Sigmoid colon (tissue), 7 donors: ENCODE measurements at places on chromosomes 1 and 21.

DNA sequence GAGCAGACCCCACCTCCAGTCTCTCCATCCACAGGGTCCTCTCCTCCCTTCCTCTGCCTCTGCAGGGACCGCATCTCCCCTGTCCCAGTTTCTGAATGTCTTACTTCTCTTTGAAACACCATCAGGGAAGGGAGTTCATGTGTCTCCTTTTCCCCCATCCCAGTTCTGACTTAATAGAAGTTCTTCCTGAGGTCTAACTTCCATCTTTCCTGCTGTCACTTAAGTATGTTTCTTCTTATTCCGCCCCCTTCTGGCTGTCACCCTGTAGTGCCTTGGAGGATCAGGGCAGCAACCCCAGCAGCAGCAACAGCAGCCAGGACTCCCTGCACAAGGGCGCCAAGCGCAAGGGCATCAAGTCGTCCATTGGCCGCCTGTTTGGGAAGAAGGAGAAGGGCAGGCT, 29.3 kb downstream of the MYOG start:
- no peak overlapping the region for H3K27ac ChIP-seq
- DNase-seq: no peak
- H3K36me3 ChIP-seq: no peaks in the 10 kb centered on the region

DNA sequence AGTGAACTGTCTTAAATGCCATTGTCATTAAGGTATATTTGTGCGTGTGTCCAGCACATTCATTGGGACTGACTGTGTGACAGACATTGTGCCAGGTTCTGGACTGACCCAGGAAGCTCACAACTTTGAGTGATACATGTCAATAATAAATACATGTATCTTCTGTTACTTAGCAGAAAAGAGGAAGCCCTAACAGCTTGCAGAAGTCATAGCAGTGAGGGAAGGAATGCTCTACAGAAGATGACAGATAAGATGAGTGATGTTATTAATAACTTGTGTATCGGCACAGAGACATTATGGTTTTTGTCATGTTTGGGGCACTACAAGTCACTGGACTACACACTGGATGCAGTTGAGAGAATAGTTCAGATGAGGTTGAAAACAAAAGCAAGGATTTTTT, 1.2 kb upstream of the SRSF11 start:
- peaks cover 38% of the 10 kb centered on the region for H3K36me3 ChIP-seq
- H3K27ac ChIP-seq: no peak overlapping the region
- no peak overlapping the region for H3K4me3 ChIP-seq
- DNase-seq: no peak
- no peaks in the 10 kb centered on the region for H3K27me3 ChIP-seq

GRCh38 chr1:54971317-54971791, 9.1 kb upstream of the TMEM61 start:
- H3K27ac ChIP-seq: no peak overlapping the region
- H3K4me3 ChIP-seq: no peak overlapping the region
- H3K36me3 ChIP-seq: no peaks in the 10 kb centered on the region
- no peak for DNase-seq
- H3K4me1 ChIP-seq: peaks cover 12% of the 10 kb centered on the region

GRCh38 chr1:69569175-69569541, 1.4 kb downstream of the LRRC7 start:
- DNase-seq: no peak
- H3K27me3 ChIP-seq: peaks cover 33% of the 10 kb centered on the region
- H3K27ac ChIP-seq: no peak overlapping the region
- no peaks in the 10 kb centered on the region for H3K36me3 ChIP-seq

DNA sequence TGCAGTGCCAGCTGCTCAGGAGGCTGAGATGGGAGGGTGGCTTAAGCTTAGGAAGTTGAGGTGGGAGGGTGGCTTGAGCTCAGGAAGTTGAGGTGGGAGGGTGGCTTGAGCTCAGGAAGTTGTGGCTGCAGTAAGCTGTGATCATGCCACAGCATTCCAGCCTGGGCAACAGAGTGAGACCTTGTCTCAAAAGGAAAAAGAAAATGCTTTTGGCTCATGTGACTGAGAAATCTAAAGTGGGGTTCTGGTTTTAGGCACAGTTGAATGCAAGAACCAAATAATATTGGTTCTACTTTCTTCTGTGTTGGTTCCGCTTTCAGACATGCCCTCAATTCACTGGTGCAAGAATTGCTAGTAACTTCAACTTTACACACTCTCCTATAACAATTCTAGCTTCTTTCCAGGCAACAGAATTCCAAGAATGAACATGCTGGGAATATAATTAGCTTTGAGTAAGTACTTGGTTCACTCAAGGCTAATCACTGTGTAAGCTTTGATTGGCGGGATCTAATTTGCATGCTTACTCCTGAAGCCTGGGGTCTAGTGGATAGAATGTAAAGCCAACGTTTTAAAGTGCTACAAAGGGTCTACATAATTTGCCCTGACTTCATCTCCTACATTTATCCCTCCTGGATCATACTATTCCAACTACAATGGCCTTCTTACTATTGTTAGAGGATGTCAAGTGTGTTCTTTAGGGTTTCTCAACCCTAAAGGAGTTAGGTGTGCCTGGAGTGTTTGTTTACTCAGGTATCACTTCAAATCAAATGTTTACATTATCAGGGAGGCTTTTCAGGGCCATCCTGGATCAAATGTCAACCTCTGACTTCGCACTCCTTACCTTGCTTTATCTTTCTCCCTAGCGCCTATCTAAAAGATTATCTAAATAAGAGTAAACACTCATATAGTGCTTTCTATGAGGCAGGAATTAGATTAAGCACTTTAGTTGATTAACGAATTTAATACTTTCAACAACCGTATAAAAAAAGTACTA, 115.1 kb downstream of the SLC16A1 start:
- H3K27me3 ChIP-seq: no peaks in the 10 kb centered on the region
- H3K27ac ChIP-seq: no peak overlapping the region
- H3K4me1 ChIP-seq: no peaks in the 10 kb centered on the region
- no peaks in the 10 kb centered on the region for H3K36me3 ChIP-seq
- H3K4me3 ChIP-seq: no peak overlapping the region

DNA sequence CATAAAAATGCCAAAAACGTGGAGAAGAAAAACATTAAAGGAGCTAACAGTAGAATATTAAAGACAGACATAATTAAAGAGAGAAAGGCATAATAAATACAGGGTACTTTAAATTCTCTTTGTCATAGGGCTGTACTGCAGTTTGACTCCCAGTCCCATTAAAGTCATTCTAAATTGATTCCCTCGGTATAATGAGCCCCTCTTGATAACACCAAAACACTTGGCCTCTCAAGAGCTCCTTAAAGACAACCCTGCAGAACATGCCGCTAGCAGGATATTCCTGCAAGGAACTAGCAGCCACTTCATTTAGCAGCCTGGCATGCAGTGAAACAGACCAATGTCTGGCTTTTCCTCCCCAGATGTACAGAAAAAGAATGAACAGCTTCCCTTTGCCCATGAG, 273.8 kb upstream of the ESRRG start:
- no peak overlapping the region for H3K27ac ChIP-seq
- no peak for DNase-seq
- no peaks in the 10 kb centered on the region for H3K4me1 ChIP-seq
- H3K27me3 ChIP-seq: no peaks in the 10 kb centered on the region
- no peaks in the 10 kb centered on the region for H3K36me3 ChIP-seq

DNA sequence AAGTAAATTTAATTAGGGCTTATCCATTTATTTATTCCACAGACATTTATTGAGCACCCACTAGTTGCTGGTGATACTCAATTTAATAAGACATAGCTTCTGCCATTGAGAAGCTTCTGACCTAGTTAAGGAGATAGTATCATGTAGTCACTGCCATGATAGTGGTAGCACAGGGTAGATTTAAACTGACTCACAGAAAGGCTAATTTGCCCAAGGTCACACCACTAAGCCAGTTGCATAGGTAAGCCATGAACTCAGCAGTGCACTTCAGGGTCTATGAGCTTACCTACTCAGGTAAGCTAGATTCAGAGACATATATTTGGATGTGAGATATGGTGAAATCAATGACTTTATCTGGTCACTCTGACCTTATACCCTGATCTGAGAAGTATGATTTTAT, 168.4 kb downstream of the TNFSF18 start:
- H3K27me3 ChIP-seq: no peaks in the 10 kb centered on the region
- H3K4me1 ChIP-seq: no peaks in the 10 kb centered on the region
- no peak overlapping the region for H3K4me3 ChIP-seq
- no peak overlapping the region for H3K27ac ChIP-seq
- no peaks in the 10 kb centered on the region for H3K36me3 ChIP-seq
- no peak for DNase-seq

DNA sequence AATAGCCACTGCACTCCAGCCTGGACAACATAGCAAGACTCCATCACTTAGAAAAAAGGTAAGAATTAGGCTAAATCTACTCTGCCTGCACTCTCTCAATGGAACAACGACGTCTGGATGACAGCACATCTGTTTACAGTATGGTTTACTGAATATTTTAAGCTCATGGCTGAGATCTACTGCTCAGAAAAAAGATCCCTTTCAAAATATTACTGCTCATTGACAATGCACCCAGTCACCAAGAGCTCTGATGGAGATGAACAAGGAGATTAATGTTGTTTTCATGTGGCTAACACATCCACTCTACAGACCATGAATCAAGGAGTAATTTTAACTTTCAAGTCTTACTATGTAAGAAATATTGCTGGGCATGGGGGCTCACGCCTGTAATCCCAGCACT, 58.0 kb downstream of the SLC27A3 start:
- no peaks in the 10 kb centered on the region for H3K27me3 ChIP-seq
- no peak for DNase-seq

- H3K4me1 ChIP-seq: no peaks in the 10 kb centered on the region
- no peak overlapping the region for H3K4me3 ChIP-seq
- H3K27me3 ChIP-seq: no peaks in the 10 kb centered on the region
- no peak for DNase-seq
- no peak overlapping the region for H3K27ac ChIP-seq
Measured at GRCh38 chr1:57599236-57599994, 175.6 kb upstream of the DAB1 start.

GRCh38 chr1:203450001-203450400, 25.6 kb upstream of the PRELP start:
- H3K27me3 ChIP-seq: no peaks in the 10 kb centered on the region
- no peak for DNase-seq
- H3K36me3 ChIP-seq: no peaks in the 10 kb centered on the region
- H3K4me1 ChIP-seq: peaks cover 49% of the 10 kb centered on the region
- H3K27ac ChIP-seq: no peak overlapping the region
- no peak overlapping the region for H3K4me3 ChIP-seq

DNA sequence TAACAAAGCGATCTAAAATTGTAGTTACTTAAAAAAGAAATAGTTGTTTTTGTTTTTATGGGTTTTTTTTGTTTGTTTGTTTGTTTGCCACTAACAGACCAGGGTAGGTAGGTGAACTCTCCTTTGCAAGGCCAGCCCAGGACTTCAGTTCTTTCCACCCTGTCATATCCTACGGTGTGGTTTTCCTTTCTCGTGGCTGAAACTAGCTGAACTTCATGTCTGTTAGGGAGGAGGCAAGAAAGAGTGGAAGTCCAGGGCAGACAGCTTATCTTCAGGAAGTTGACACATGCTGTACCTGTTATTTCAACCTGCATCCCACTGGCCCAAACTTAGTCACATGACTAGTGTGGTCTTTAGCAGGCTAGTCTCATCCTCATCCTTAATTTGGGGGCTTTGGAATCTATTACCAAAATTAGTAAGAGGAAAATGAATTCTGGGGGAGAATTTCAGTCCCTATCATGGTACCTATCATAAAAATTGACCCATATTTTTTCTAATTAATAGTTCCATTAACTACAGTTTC, 62.9 kb upstream of the LRRC7 start:
- no peaks in the 10 kb centered on the region for H3K36me3 ChIP-seq
- H3K4me3 ChIP-seq: no peak overlapping the region
- H3K4me1 ChIP-seq: no peaks in the 10 kb centered on the region
- no peaks in the 10 kb centered on the region for H3K27me3 ChIP-seq

DNA sequence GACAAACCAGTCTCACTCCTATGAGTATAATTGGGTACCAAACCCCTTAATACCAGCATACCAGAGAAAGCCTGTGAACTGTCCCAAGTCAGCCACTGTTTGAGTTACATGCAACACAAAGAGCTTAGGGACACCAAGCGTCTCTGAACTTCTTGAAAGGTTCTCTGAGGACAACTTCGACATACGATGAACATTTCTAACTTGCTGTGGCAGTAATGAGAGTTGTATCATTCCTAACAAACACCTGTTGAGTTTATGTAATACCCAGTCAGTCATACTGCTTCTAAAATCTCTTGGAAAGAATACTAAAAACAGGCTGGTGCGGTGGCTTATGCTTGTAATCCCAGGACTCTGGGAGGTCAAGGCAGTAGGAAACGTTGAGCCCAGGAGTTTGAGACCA, 18.4 kb downstream of the CCT8 start:
- peaks cover 61% of the 10 kb centered on the region for H3K36me3 ChIP-seq
- no peak for DNase-seq
- H3K4me3 ChIP-seq: no peak overlapping the region
- H3K27ac ChIP-seq: no peak overlapping the region
- H3K27me3 ChIP-seq: no peaks in the 10 kb centered on the region

DNA sequence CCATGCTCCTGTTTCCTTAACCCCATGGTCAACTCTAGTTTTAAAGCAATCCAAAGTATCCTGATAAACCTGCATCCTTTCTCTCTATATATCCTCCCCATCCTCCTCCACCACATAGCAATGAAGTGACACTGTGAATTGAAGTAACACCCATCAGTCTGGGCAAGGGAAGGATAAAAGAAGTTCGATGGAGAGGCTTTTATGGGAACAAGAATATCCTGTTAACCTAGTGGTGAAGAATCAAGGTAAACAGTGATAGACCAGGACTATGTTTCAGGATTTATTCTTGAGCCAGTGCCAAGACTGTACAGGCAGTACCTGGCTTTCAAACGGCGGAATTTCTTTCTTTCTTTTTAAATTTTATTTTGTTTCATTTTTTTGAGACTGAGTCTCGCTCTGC, 17.6 kb downstream of the RABIF start:
- H3K27me3 ChIP-seq: no peaks in the 10 kb centered on the region
- no peak overlapping the region for H3K27ac ChIP-seq
- no peak for DNase-seq
- H3K36me3 ChIP-seq: no peaks in the 10 kb centered on the region
- H3K4me1 ChIP-seq: no peaks in the 10 kb centered on the region

- DNase-seq: peak; percentile 98
- H3K27ac ChIP-seq: peak within 1 kb of the TSS; percentile 86
- no peaks in the 10 kb centered on the region for H3K27me3 ChIP-seq
- H3K4me3 ChIP-seq: peak within 1 kb of the TSS; percentile 75
- H3K4me1 ChIP-seq: no peaks in the 10 kb centered on the region
Measured at GRCh38 chr1:161225534-161226319, at the start of gene TOMM40L. TOMM40L (plus strand) TSS chr1:161226060; CDS start chr1:161226490, 430 bp downstream.

DNA sequence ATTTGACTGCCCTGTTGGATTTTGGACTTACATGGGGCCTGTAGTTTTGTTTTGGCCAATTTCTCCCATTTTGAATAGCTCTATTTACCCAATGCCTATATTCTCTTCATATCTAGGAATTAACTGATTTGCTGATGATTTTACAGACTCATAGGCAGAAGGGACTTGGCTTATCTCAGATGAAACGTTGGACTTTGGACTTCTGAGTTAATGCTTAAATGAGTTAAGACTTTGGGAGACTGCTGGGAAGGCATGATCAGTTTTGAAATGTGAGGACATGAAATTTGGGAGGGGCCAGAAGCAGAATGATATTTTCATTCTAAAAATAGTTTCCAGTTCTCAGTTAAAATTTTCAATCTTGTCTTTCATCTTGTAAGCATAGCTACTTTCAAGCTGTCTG, 222.3 kb downstream of the COP1 start:
- H3K27ac ChIP-seq: no peak overlapping the region
- peaks cover 64% of the 10 kb centered on the region for H3K36me3 ChIP-seq
- DNase-seq: no peak
- H3K27me3 ChIP-seq: no peaks in the 10 kb centered on the region
